ENCODE measurements at places on chromosomes 5 and 9.

DNA sequence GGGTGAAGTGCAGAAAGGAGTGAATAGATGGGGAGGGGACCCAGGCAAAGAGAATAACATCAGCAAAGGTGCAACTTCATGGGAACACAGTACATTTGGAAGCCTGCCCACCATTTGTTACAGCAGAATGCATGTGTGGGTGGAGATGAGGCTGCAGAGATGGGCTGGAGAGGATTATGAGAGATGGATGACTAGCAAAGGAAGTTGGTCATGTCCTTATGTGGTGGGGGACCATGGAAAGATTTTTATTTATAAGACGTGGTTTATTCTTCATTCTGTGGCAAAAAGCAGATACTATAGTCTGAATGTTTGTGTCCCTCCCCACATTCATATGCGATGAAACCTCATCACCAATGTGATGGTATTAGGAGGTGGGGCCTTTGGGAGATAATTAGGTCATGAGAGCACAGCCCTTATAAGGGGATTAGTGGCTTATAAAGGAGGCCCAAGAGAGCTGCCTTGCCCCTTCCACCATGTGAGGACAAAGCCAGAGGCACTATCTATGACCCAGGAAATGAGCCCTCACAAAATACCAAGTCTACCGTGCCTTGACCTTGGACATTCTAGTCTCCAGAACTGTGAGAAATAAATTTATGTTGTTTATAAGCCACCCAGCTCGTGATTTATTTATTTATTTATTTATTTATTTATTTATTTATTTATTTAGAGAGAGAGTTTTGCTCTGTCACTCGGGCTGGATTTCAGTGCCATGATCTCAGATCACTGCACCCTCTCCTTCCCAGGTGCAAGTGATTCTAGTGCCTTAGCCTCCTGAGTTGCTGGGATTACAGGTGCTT lies 483.7 kb downstream of the RAB3C start:
- DNase-seq: no peak

DNA sequence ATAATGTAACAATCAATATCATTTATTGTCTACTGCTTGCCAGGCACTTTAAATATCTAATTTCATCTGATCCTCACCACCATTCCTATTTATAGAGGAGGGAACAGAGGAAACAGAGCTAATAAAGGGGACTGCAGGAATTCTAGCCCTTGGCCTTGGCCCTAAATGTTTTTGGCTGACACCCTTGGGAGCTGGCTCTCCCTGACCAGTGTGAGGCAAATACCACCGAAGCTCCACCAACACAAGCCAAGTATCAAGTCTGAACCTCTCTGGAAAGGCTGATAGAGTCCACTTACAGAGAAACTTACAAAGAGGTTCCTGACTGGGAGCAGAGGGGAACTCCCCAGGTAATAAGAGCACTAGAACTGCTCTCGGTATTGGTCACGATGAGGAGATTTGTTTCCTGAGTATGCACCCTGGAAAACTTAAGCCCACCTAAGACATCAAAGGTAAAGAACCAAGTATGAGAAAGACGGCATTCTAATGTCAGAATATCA lies 243.1 kb upstream of the PANK3 start:
- no peak for DNase-seq

DNA sequence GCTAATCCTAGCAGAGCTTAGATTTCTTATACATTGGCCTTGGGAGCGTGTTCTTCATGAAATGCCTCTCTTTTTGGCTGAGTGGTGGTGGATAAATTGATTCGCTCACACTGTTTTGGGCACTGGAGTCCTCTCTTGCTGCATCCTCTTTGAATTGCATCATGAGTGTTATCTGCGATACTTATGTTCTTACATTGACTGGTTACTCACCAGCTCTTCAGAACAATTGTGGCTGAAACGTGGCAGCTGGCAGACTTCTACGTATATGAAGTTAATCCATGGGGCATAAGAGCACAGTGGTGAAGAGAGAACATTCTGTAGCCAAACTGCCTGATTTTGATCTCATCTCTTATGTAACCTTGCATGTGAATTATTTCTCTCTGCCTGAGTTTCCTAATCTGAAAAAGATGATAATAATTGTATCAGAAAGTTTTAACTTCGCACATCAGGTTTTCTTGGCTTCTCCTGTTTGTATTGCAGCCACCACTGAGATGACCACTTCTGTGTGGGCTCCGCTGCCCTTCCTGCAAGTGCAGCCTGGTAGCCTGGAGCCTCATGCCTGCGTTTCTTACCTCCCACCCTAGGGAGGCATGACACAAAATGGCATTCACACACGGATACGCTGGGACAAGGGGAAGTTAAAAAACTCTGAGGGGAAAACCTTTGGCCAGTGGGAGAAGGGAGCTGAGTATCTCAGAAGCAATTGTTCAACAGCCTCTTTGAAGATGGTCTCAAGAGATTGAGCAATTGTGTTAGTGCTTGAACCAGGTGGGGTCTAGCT lies 295.2 kb downstream of the ARHGAP26 start:
- no peak for DNase-seq

- DNase-seq: no peak
These were observed 20.4 kb upstream of the DELE1 start for GRCh38 chr5:141903261-141903660.

DNA sequence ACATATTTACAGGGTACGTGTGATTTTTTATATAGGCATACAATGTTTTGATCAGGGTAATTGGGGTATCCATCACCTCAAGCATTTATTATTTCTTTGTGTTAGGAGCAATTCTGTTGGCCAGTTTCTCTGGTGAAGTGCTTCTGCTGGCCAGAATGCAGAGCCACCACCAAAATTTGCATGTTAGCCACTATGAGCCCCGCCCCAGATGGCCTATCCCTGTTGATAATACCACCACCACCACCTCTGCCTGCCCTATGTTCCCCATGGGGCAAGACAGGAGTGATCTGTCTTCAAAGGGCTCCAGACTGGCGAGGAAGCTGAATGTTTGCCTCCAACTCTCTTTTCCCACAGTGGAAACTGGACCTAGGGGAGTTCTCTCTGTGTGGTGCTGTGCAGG lies 26.0 kb upstream of the JAK2 start:
- no peak for DNase-seq

GRCh38 chr9:78030553-78031443 lies 813 bp downstream of the GNAQ start:
- no peak for DNase-seq

DNA sequence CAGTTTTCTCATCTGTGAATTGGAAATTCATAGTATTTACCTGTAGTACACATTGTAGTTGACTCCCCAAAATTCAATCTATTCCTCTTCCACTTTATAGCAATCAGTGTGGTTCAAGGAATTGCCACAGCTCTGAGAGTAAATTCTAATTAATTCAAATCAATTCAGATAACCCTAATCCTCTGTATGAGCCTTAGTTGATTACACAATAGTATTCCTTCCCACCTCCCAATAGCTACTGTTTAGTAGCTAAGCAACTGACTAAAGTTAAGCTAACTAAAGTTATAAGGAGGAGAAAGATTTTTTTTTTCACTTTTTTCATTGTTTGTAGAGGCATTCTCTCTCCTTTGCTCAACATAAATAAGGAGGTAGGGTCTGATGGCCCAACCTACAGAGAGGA lies 77.5 kb downstream of the ARRDC3 start:
- DNase-seq: no peak
